ENCODE measurements at places on chromosomes 6 and 20.
A peak's percentile ranks its signal among the peaks of the same experiment; 100 is the strongest.

- no peak for DNase-seq
Measured at GRCh38 chr6:139577763-139578604, 203.5 kb upstream of the CITED2 start.

DNA sequence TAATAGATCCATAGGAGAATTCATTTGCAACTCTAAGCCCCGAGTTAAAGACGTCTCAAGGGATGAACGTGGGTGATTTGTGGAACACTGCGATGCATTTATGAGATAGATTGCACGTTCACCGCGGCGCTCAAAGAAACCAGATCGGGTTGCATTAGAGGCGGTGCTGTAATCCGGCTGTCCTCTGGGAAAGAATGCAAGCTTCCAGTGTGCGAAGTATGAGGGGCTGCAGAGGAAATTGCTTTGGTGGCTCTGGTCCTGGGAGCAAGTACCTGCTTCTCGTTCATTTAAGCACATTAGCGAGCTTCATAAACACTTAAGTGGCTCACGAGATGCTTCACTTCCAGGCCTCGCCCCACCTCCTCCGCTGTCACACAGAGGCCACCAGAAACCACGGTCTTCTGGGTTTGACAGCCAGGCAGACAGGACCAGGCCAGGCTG is 182.3 kb downstream of the CDH4 start:
- DNase-seq = no peak

DNA sequence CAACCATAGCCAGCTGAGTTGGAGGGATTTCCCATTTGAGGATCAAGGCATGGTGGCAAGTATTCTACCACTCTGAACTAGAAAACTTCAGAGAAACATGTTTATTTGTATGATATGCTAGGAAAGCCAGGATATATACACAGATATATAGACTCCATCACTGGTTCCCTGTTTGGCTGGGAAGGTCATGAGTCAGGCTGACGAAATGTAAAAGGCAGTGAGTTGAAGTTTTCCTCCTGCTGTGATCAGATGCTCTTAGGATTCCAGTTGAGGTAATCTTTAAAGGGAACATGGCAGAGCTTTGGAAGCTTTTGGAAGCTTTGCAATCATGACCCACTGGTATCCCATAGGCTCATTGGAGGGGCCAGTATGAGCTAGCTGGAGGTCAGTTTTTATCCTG is 1369.1 kb downstream of the EPHA7 start:
- no peak for DNase-seq

DNA sequence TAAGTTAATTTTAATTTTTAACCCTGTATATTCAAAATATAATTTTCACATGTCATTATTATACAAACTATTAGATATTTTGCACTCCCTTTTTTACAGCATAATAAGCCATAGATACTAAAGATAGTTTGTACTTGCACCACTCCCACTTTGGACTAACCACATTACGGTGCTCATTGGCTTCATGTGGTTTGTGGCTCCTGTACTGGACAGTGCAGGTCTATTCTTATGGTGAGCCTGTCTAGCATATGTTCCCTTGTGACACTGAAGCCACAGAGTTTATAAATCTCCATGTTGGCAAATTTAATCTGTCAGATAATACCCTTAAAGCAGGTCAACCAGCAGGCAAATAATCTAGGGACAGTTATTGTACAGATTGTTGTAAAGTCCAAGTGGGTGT is 354.4 kb upstream of the KCNQ5 start:
- DNase-seq = no peak

GRCh38 chr6:15441215-15441868 is 195.5 kb downstream of the JARID2 start:
- peak; percentile 48 for DNase-seq

DNA sequence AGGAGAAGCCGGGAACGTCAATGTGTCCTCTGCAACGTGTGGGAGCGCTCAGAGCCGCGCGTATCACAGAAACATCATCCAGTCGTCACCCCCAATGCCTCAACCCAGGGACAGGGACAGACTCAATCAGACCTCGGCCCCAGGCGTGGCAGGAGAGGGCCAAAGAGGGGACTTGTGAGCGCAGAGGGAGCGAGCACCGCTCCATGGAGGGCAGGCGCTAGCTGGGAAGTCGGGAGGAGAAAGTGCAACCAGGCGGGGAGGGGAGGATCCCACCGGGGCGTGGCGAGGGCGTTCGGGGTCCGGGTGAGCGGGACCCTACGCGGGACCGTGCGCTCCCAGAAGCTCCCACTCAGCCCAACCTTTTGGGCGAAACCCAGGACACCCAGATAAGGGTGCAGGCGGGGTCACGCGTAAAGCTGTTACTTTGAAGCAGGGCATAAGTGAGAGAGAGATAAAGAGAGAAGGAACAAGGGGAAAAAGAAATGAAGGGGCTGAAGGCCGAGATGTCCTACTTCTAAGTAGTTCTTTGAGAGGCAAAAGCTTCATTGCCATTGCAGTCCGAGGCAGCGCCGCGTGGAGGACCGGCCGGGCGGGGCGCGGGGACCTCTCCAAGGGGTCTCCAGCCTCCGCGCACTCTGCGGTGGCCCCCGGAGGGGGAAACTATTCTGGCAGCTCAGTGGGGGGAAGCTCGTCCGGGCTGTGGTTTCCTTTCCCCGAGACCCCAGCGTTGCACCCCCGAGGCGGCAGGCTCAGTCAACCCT is 862 bp upstream of the SOBP start:
- DNase-seq = no peak

- DNase-seq = no peak
Measured at GRCh38 chr6:118553132-118553531, 5.0 kb downstream of the PLN start.

- no peak for DNase-seq
Measured at GRCh38 chr6:127618729-127619128, 41.8 kb downstream of the C6orf58 start.

DNA sequence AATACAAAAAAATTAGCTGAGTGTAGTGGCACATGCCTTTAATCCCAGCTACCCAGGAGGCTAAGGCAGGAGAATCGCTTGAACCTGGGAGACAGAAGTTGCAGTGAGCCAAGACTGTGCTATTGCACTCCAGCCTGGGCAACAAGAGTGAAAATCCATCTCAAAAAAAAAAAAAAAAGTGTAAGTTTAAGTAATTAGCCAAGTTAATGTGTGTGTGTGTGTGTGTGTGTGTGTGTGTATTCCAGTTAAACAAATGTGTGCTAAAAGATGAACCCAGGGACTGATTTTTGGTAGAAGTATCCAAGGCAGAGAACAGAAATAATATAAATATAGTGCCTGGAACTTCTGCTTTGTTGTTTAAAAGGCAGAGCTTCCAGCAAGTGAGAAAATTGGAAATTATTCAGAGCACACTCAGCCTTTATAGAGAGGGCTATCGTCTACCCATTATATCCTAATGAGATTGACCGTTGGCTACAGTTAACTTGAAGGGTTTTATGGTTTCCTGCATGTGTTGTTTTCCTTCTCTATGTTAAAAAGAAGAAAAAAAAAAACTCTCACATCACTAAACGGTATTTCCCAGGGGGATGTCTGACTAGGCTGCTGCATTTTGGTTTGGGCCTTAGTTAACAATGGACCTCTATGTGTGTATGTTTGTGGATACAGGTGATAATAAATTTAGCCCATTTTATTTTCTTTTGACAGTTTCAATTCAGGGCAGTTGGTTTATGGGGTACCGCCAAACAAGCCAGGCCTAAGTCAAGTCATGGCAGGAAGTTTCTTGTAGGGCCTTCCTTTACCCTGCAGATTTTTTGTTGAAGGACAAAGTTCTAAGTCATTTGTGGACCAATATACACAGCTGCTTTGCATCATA is 9.8 kb downstream of the SOX4 start:
- DNase-seq = no peak

DNA sequence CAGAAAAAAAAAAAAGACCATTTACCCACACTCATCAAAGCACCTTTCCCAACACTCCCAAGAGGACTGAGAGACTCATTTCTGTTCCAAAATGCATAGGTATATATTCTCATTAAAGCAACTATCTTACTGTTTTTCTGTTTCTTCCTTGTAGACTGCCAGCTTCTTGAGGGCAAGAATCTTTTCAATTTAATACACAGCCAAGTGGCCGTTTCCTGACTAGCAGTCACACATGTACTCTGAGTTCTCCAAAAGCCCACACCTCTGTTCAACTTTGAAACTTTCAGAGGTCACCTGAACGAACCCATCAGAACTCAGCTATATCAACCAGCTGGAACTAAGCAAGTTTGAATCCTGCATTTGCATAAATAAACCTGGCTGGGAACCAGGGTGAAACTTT is 92.7 kb downstream of the DTNBP1 start:
- no peak for DNase-seq

DNA sequence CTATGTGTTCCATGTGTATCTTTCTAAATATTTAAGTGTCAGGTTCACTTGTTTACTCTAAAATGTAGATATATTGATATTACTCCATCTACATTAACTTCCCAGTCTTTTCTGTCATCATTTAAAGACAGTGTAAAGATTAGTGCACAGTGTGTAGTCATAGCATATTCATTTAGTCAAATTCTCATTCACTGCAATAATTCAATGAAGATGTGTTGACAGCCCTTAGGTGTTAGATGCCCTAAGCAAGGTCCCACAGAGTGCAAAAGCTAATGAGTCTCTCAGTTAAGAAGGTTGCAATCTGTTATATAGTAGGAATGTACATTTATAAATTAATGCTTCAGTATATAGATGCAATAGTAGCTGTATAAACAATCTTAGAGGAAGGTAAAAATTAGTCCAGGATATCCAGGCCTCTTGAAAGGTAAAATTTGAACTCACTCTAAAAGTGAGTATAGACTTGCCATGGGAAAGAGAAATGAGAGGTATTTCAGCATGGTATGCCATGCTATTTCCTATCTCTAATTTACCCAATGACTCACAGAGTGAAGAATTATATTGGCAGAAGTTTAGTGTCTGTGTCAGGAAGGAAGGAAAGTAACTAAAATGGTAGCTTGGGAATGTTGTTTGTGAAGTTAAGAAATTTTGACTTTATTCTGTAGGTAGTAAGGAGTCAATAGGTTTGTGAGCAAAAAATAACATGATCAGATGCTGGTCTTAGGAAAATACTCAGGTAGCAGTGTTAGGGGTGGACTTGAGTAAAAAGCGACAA is 969.9 kb upstream of the CITED2 start:
- DNase-seq = no peak

- DNase-seq = no peak
Measured at GRCh38 chr6:152680151-152680550, 17.5 kb upstream of the MYCT1 start.

DNA sequence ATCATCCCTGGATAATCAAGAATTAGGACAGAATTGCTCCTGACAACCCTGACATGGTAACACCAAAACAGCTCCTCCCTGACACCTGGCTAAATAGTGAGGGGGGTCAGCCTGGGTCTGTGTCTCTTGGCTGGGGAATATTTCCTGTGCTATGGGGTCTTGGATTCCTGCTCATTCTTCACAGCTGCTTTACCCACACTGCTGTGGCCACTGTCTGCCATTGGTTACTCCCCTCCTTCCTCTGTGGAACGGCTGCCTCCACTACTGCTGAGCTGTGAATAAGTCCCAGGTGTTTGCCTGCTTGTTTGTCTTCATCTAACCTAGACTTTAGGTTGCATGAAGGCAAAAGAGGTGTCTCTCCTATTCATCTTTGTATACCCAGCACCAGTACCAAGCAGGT is 33.9 kb upstream of the TXLNB start:
- DNase-seq = no peak

DNA sequence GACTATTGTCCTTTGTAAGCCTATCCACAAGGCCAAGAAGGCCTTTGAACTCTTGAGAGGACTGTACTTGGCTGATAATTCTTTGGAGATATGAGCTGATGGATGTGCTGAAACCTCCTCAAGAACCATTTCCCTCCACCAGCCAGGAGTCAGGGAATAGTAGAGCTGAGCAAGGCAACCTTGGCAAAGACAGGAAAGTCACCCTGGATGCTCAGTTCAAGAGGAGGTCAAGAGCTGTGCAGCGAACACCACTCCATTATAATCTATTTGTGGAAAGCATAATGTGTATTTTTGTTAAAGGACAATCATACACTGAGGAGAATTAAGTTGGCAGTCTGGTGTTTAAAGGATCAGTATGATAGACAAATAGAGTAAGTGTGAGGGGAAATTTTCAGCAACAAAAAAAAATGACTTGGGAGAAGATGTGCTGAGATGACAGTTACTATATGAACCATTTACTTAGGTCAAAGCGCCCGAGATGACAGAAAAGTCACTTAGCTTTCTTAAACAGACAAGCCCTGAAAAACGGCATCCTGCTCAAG is 177.2 kb upstream of the COL21A1 start:
- no peak for DNase-seq

- no peak for DNase-seq
Measured at GRCh38 chr6:13883966-13884365, 40.8 kb upstream of the RNF182 start.

GRCh38 chr6:142935553-142936517 is 9.1 kb downstream of the HIVEP2 start:
- DNase-seq = no peak

DNA sequence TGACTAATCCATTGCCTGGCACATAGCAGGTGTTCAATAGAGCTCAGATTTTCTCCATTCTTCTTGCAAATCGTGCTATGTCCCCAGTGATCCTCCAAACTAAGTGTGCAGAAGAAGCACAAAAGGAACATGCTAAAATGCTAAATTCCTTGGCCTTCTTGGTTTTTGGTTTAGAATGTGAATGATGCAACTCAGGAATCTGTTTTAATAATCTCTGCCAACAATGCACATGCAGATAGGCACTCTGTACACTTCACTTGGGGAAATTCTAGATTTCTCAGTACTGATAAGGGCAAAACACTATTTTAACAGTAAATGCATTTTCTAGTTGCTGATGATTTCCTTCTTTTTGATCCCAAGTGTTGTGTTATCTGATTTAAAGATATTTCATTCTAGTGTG is 35.2 kb downstream of the SLC22A1 start:
- DNase-seq = no peak

DNA sequence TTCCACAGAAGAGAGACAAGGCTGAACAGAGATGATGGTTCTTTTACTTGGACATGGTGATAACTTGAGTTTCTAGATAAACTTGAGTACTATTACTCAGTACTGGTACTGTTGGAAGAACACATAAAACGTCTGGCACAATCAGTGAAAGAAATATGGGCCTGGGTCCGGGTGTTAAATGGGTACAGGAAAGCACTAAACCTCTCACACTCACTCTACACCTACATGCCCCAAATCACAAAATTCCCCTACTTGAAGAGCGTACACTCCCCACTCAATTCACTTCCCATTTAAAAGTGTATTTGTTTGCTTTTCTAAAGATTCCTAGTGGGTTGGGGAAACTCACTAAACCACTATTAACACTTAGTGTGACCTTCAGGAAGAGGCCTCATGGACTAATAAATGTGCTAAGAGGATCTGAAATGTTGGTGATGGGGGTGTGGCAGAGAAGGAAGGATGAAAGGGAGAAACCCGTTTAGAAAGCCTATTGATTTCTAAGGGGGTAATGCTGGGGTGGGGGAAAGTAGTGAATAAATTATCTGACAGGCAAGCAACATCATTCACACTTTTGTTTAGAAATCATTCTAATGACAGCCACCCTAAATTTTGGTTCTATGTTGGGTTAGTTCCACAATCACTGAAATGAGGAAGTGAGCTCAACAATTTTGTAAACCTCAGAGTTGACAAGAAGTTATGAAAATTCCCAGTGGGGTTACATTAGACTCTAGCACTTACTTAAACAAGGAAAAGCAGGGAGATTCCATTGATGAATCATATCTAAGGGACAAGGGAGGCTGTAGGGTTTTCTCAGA is 222.6 kb upstream of the MARCKS start:
- no peak for DNase-seq

- DNase-seq = no peak
Measured at GRCh38 chr6:34243131-34243771, 5.6 kb downstream of the SMIM29 start.
